Kasumi-1 (cell line): ENCODE measurements at places on chromosomes 1 and 21.

GRCh38 chr21:34936371-34936789 lies 112.7 kb downstream of the RUNX1 start:
- no peak for DNase-seq

- no peak for DNase-seq
These were observed 4.9 kb downstream of the AADACL4 start for GRCh38 chr1:12648741-12649140.

GRCh38 chr1:15272782-15273127 lies 25.7 kb downstream of the FHAD1 start:
- DNase-seq: no peak

DNA sequence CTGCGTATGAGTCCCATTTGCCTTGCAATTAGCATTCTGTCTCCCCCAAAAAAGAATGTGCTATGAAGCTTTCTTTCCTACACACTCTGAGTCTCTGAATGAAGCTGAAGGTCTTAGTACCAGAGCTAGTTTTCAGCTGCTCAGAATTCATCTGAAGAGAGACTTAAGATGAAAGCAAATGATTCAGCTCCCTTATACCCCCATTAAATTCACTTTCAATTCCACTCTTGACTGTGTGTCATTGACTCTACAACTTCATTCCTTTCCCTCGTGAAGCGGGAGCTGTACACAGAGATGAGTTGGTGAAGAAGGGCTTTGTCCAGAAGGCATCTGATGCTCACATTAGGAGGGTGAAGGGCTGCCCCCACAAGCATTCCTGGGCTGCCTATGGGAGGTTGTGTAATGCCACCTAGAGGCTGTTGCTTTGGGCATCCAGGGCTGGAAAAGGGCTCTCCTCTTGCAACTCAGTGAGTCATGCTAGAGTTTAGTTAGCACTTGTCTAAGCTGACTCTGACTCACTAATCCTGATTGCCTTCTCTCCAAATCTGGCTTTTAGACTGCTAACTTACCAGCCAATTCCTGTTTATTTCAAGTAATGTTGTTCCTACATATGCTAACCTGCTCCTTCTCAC lies 1.8 kb downstream of the SPRR1B start:
- DNase-seq: no peak

DNA sequence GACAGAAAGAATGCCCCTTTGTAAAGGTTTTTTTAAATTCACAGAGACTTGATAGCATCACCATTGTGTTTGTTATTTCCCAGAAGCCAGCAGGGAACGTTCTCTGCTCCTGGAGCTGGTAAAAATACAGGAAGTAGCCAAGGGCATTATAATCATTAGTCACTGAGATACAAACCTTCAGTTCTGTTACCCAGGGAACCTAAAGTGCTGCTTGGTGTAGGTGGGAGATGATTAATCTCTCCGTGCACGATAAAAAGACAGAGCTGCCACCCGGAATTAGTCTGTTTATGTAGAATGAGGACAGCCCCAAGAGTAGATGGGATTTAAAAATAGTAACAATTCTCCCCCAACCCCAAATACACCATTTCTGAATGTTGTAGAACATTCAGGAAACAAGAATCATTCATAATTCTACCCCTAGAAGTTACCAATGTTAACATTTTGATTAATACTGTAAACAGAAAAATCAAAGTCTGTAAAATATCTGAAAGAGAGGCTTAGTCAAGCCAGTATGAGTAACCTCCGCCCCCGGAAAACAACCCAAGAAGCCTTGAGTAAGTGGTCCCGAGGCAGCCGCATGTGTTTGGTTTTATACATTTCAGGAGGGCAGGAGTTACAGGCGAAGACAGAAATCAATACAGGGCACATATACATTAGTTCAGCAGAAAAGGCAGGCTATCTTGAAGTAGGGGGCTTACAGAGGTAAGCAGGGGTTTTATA lies 45.3 kb upstream of the CTBS start:
- DNase-seq: peak; percentile 15

GRCh38 chr1:213123536-213123935 lies 72.5 kb downstream of the RPS6KC1 start:
- no peak for DNase-seq

GRCh38 chr1:8374812-8375211 lies 56.9 kb downstream of the SLC45A1 start:
- DNase-seq: peak; percentile 53

DNA sequence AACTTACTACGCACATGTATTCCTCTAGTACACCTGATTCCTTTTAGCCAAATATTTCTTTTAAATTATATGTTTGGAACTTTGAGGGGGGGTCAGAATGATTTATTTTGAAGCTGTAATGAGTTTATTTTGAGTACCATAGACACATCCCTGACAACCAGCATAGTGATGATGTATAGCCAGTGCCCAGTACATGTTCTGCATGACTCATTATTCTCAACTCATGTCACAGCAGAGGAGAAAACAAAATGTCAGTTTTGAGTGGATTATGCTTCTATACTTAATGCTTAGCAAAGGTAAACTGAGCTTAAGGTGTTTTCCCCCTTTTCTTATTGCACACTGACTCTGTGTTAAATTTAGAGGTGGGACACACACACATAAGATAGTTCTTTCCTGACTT lies 22.4 kb upstream of the LEPR start:
- DNase-seq: no peak

DNA sequence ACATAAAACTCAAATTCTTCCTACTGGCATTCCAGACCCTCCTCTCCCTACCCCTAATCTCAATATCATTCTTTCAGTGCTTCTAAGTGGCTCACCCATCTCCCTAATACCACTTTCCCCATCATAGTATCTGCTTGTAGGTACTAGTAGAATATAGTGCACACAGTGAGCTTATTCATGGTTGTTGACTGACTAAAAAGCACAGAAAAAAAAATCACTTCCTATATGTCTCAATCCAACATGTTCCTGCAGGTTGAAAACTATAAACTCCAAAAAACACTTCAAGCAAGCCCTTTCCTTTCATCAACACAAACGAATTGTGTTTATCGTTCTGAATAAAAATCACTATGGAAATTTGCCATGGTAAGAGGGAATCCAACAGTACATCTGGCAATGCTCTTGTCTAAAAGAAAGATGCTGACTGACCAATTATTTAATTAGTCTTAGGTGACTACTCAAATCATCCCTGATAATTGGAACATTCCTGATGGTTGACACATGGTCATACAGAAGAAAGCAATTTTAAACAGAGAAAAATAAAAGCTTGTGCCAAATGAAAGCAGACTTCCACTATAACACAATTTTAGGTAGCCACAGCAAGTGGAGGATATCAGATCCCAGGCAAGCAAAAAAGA lies 87.1 kb downstream of the NDUFS5 start:
- DNase-seq: no peak

DNA sequence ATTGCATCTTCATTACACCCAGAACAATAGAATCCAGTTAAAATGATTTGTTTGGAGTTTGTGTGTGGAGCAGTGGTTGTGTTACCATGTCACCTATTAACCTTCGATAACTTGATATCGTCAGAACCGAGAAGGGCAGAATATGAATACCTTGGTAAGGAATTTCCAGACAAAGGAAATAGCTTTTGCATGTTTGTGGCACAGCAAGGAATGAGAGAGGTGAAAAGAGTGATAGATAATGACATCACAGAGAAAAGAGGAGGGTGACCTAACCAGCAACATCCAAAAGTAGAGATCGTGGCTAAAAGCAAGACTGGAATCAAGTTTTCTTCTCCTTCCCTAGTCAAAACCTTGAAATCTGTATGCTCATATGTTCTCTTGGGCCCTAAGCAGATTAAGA lies 244.6 kb upstream of the NEGR1 start:
- DNase-seq: no peak

GRCh38 chr1:235882816-235883215 lies 16.1 kb upstream of the LYST start:
- no peak for DNase-seq

DNA sequence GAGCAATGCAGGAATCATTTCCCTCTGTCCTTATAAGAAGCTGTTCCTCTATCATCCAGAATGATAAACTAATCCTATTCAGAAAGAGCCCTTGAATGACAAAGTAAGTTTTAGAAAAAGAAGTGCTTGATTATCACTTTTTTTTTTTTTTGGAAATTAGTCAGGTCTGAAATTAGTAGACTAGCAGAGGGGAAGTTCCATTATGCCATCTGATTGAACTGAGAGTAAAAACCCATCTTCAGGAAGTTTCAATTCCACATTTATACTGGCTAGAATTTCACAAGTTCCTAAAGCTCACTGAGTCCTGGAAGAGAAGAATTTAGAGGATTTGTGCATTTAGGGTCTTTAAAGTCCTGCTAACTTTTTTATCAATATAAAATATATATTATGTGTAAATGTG lies 128.8 kb upstream of the COA6 start:
- no peak for DNase-seq

DNA sequence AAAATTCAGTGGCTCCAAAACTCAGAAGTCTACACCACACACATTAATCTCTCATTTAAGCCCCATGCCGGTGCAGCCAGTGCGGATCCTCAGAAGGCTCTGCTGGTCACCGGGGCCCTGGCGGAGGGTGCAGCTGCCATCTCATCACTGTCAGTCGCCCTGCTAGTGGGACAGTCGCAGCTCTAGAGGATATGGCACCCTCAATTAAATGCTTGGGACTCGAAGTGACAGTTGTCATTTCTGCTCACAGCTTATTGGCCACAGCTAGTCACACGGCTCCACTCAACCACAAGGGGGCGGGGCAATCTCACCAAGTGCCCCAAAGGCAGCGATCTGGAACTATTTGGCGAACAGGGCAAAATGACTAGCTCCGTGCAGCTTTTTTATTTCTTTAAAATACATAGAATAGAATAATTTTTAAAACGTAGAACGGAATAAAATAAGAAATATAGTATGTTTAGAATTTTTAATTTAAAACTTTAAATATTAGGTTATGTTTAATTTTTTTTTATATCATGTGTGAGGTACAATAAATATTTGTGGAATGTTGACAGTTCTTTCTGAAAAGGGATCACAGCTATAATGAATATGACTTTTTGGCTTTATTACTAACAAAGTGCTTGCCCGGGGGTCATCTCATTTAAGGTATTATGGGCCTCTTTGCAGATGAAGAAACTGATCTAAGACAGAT lies 8.0 kb upstream of the MAN1C1 start:
- DNase-seq: peak; percentile 90

- DNase-seq: peak; percentile 4
These were observed 155.6 kb downstream of the GALNT2 start for GRCh38 chr1:230222678-230223077.

- no peak for DNase-seq
These were observed 20.4 kb upstream of the KIF14 start for GRCh38 chr1:200640963-200641401.

DNA sequence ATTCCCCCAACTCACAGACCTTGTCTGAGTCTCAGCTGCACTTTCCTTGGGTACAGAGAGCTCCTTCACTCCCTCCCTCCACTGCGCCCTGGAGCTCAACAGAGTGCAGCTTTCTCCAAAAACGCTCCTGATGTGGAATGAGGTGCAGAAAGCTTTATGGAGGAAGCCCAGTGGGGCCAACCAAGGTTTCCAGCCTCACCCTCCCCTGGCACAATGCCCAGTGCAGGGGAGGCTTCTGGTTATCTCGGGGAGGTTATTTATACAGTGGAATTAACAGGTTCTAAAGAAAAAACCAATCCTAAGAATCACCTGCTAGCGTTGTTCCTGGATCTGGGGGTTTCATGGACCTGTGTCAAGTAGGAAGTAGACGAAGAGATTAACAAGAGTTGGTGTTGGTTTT lies at the start of gene ITLN1:
TSS of gene ITLN1 (minus strand) at position 139 of the 400 bp plus-strand sequence. CDS start 303 bp downstream, outside the sequence.
- DNase-seq: no peak

DNA sequence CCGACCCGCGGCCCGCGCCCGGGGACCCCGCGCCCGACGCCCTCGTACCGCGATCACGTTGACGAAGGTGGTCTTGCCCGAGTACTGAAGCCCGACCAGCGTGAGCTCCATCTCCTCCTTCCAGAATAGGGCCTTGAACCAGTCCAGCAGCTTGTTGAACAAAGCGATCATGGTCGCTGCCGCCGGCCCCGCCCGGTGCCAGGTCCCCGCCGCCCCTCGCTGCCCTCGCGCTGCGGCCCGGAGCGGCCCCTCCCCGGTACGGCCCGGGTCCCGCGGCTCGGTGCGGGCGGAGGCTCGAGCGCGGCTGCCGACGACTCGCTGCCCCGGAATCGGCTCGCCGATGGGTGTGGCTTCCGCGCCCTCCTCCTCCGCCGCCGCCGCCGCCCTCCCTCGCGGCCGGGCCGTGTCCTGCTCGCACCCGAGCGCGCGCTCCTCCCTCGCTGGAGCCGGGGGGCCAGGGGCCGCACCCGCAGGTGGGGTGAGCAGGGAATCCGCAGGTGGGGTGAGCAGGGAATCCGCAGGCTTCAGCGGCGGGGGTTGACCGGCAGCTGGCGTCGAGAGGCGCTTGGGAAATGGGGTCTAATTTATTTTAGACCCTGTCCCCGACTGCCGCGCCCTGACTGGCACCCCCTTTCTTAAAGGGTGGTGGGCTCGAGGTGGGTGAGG lies at the start of gene ARL8A:
TSS of gene ARL8A (minus strand) at position 336 of the 666 bp plus-strand sequence. CDS start at position 171, 165 bp downstream.
- DNase-seq: peak; percentile 46

DNA sequence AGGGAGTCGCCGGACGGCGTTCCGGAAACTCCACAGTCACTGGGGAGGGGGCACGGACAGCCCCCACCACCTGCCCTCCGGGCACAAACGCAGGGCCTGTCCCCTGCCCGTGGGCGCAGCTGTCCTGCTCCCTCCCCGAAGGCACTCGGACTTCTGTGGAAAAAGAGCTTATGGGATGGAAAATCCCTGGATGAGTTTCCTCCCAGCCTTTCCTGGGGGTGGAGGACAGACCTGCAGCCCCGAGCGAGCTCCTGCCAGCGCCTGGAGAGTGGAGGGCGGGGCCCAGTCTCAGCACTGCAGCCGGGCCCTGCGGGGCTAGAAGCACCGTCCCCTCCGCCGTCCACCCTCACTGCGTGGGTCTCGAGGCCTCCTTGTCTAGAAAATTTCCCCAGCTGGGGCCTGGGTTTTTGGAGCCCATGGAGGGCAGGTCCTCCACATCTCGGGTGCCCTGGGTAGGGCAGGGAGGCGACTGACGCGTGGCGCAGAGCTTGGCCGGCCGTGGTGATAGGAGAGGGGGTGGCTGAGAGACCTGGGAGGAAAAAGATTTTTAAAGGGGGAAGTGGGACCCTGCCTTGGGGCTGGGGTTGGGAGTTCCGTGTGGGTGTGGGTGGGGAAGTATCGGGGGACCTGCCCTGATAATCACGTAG lies 6.4 kb upstream of the COL6A1 start:
- no peak for DNase-seq
